ENCODE measurements at places on chromosomes 13 and 19.
A peak's percentile ranks its signal among the peaks of the same experiment; 100 is the strongest.

- no peak overlapping the region for H3K4me3 ChIP-seq
- DNase-seq, result no peak
- no peaks in the 10 kb centered on the region for H3K36me3 ChIP-seq
- peak overlapping the region; percentile 100 for H3K27ac ChIP-seq
Measured at GRCh38 chr13:41064493-41064892, 3.2 kb downstream of the WBP4 start.

- H3K36me3 ChIP-seq, result no peaks in the 10 kb centered on the region
- H3K27ac ChIP-seq, result no peak overlapping the region
- H3K4me3 ChIP-seq, result no peak overlapping the region
Measured at GRCh38 chr19:1699998-1700732, 47.8 kb upstream of the TCF3 start.

DNA sequence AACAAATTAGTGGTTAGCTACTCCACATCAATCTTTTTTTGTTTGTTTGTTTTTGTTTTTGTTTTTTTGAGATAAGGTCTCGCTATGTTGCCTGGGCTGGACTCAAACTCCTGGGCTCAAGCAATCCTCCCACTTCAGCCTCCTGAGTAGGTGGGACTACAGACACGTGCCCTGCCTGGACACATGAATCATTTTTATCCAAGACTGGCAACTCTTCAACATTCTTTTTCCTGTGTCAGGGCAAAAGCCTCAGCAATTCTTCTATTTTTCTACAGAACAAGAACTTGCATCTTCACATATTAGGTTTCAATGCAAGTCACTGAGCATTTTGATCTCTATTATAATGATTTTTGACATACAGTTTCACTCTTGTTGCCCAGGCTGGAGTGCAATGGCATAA is 76.8 kb upstream of the LRCH1 start:
- no peak overlapping the region for H3K4me3 ChIP-seq
- no peak for DNase-seq
- H3K27me3 ChIP-seq, result no peaks in the 10 kb centered on the region

- no peaks in the 10 kb centered on the region for H3K4me1 ChIP-seq
- no peaks in the 10 kb centered on the region for H3K27me3 ChIP-seq
- H3K4me3 ChIP-seq, result no peak overlapping the region
- no peak for DNase-seq
- H3K36me3 ChIP-seq, result no peaks in the 10 kb centered on the region
- no peak overlapping the region for H3K27ac ChIP-seq
Measured at GRCh38 chr13:74528734-74529513, 394.7 kb upstream of the KLF12 start.

GRCh38 chr13:24243302-24243701 is 66.1 kb upstream of the C1QTNF9 start:
- no peaks in the 10 kb centered on the region for H3K27me3 ChIP-seq
- no peak overlapping the region for H3K27ac ChIP-seq
- H3K4me3 ChIP-seq, result no peak overlapping the region
- H3K36me3 ChIP-seq, result no peaks in the 10 kb centered on the region

- H3K27ac ChIP-seq, result peak overlapping the region; percentile 71
- no peaks in the 10 kb centered on the region for H3K36me3 ChIP-seq
- H3K4me3 ChIP-seq, result no peak overlapping the region
- peak; percentile 47 for DNase-seq
- no peaks in the 10 kb centered on the region for H3K27me3 ChIP-seq
Measured at GRCh38 chr13:110387451-110388107, 80.5 kb downstream of the COL4A2 start.

- H3K27me3 ChIP-seq, result no peaks in the 10 kb centered on the region
- no peak overlapping the region for H3K27ac ChIP-seq
- H3K4me3 ChIP-seq, result no peak overlapping the region
- H3K36me3 ChIP-seq, result no peaks in the 10 kb centered on the region
- H3K4me1 ChIP-seq, result no peaks in the 10 kb centered on the region
Measured at GRCh38 chr13:19179916-19180315, 1.7 kb downstream of the TUBA3C start.

- no peaks in the 10 kb centered on the region for H3K36me3 ChIP-seq
- H3K4me3 ChIP-seq, result no peak overlapping the region
- no peaks in the 10 kb centered on the region for H3K4me1 ChIP-seq
- no peaks in the 10 kb centered on the region for H3K27me3 ChIP-seq
Measured at GRCh38 chr19:3125900-3126524, 9.8 kb upstream of the GNA15 start.
